ENCODE measurements at places on chromosomes 13 and 19.

- no peak for DNase-seq
These were observed 2.3 kb upstream of the PRKACA start for GRCh38 chr19:14119644-14120496.

DNA sequence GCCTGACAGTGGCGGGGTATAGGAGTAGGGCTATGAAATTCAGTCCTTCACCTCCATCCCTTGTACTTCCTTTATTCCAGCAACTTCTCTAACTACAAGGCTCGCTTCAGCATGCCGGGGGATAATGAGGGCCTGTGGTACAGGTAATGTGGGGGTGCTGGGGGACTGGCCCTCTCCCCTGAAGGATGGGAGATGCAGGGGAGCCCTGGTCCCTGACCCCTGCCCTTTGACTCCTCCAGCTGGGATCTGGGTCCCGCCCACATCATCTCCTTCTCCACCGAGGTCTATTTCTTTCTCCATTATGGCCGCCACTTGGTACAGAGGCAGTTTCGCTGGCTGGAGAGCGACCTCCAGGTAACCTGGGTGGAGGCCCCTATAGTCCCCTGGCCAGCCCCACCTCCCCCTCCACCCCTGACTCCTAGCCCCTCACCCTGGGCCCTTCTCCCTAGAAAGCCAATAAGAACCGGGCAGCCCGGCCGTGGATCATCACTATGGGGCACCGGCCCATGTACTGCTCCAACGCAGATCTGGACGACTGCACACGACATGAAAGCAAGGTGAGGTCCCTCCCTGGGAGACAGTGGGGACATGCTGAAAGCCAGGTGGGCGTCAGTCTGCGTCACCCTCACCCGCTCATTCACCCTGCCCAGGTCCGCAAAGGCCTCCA lies 16.5 kb downstream of the ACP7 start:
- DNase-seq: no peak

GRCh38 chr19:31952693-31953092 lies 392.7 kb upstream of the ZNF507 start:
- no peak for DNase-seq

- DNase-seq: no peak
These were observed 11.7 kb downstream of the BCKDHA start for GRCh38 chr19:41409288-41409687.

DNA sequence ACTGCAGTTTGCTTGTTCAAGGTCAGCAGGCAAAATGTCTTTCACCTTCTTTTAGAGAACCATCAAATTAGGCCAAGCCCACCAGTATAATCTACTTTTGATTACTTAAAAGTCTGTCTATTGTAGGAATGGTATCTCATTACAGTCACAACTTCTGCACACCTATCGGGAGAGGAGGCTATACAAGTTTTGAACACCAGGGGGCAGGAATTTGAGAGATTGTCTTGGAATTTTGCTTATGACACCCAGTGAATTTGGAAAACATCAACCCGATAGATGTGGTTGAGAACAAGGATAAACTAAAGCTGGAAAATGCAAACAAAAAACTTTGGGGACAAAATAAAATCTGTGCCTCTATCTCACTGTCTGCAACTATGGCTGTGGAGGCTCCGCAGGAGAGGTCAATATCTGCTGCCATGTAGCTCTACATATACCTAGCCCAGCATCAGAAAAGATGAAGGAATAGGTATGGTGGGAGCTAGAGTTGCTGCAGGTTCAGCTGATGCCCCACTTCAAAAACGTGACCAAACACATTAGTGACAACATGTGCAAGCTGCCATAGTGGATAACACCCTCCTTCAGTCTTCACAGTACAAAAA lies 1299.2 kb upstream of the SPRY2 start:
- DNase-seq: no peak

DNA sequence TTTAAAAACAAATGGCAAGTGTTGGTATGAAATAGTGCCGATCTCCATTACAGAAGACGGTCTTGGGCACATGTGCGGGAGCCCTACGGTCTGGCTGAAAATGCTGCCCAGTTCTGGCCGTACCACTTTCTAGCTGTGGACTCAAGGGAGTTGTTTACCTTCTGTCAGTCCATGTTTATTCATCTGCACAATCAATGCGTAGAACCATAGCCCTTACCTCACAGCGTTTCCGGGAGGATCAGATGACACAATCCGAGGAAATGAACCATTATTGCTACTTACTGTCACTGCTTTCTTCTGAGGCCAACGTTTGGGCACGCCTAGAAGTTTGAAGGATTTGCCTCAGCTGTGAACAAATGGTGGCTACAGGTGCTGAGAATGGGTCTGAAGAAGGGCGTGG lies 31.2 kb downstream of the GADD45B start:
- DNase-seq: peak; percentile 45

- DNase-seq: no peak
These were observed 2896.2 kb downstream of the PCDH9 start for GRCh38 chr13:64333888-64334287.

GRCh38 chr13:45303026-45303425 lies 38.0 kb downstream of the TPT1 start:
- DNase-seq: no peak

GRCh38 chr19:3057275-3057714 lies 5.0 kb downstream of the TLE5 start:
- DNase-seq: no peak

GRCh38 chr13:106143392-106143791 lies 392.1 kb downstream of the EFNB2 start:
- DNase-seq: no peak

- peak; percentile 18 for DNase-seq
These were observed 7.1 kb downstream of the HNRNPM start for GRCh38 chr19:8451885-8452284.

DNA sequence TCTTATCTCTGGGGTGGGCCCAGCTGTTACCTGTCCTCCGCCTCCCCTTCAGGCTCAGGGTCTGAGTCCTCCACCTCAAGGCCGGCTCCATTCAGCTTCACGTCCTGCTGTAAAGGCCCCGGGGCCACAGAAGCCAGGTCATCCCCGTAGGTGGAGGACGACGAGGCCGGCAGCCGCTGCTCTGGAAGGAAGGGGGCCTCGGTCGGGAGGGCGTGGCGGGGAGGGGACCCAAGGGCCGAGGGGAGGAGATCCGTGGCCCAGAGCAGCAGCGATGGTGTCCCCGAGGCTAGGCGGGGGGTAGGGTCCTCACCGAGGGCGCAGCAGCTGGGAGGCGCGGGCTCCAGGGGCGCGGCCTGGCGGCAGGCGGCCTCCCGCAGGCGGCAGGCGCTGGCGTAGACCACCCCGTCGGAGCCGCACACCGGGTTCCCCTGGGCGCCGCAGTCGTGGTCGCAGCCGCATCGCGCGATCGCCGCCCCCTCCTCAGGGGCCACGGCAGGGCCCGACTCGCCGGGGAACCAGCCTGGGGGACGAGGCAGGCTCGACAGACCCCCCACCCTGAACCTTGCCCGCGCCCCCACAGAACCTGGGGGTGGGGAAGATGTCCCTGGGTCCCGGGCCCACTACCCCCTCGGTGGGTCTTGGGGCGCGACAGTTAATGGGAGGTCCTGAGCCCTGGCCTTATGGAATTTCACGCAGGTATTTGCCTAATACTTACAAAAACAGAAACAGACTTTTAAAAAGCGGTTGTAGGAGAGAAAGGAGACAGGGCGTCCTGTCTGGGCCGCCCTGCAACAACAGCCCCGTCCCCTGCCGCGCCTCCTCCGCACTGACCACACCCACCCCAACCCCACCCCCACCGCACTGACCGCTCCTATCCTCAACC lies 7.6 kb downstream of the F2RL3 start:
- peak; percentile 10 for DNase-seq
